ENCODE measurements at places on chromosomes 1 and 21.
A peak's percentile ranks its signal among the peaks of the same experiment; 100 is the strongest.

DNA sequence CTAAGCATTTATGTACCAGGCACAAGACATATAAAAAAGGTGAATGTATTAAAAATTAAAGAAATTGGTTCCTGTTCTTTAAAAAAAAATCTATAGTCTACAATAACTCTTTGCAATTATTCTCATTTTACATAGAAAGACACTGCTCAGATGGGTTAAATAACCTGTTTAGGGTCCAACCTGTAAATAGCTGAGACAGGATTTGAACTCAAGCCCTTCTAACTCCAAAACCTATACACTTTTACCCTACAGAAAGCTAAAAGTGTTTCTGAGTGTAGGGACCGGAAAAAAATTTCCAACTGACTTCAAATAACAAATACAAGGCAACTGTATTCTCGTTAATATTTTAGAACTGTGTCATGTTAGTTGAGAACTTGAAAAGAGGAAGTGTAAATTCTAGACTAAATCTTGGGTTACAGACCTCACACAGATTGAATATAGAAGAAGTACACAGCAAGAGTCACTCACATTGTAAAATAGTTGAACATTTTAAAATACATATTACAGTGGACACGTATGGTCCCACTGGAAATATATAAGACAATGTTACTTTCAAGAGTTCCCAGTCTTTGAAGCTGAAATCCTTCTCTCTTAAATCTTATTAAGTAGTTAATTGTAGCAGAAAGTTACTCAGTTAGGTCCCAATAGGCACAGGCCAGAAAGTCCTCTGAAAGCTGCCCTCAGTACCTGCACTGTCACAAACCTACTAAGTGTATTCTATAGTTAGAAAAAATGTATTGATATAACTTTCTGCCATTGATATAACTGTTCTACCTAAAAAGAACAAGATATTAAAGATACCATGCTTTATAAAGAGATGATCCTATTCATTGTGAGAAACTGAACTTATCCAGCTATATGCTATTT is 7.3 kb downstream of the EDEM3 start:
- no peaks in the 10 kb centered on the region for H3K27me3 ChIP-seq
- no peak overlapping the region for H3K27ac ChIP-seq
- no peak for DNase-seq
- peaks cover 69% of the 10 kb centered on the region for H3K4me1 ChIP-seq

- no peak overlapping the region for H3K4me3 ChIP-seq
- no peak for DNase-seq
- no peak overlapping the region for H3K27ac ChIP-seq
- peaks cover 2% of the 10 kb centered on the region for H3K27me3 ChIP-seq
- no peaks in the 10 kb centered on the region for H3K36me3 ChIP-seq
- H3K4me1 ChIP-seq, result peaks cover 2% of the 10 kb centered on the region
Measured at GRCh38 chr21:39087238-39088030, 95.8 kb downstream of the PSMG1 start.

- DNase-seq, result no peak
- H3K27me3 ChIP-seq, result peaks cover 89% of the 10 kb centered on the region
- H3K36me3 ChIP-seq, result no peaks in the 10 kb centered on the region
Measured at GRCh38 chr1:156422602-156423091, 53.6 kb downstream of the RHBG start.

- peaks cover 36% of the 10 kb centered on the region for H3K27me3 ChIP-seq
Measured at GRCh38 chr1:152899027-152899426, 9.3 kb upstream of the IVL start.

DNA sequence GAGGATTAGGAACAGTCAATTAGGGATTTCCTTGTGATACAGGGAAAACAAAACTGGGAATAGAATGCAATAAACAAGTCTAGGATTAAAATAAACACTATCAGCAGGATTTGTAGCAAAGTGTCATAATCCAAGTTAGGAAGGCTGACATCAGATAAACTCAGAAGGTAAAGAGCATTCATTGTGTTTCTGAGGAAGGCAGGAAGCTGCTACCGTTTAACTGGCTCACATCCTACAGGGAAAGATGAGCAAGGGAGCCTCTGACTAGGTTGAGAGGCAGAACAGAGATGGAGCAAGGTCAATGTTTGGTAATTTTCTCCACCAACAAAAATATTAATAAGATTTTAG is 124.7 kb downstream of the POU2F1 start:
- H3K36me3 ChIP-seq, result no peaks in the 10 kb centered on the region
- no peak overlapping the region for H3K4me3 ChIP-seq
- H3K4me1 ChIP-seq, result peaks cover 9% of the 10 kb centered on the region

- H3K27ac ChIP-seq, result no peak overlapping the region
- H3K4me3 ChIP-seq, result no peak overlapping the region
- H3K27me3 ChIP-seq, result peaks cover 7% of the 10 kb centered on the region
- no peaks in the 10 kb centered on the region for H3K36me3 ChIP-seq
Measured at GRCh38 chr1:68145418-68146126, 86.8 kb downstream of the WLS start.

GRCh38 chr1:39354572-39354971 is 136.9 kb upstream of the BMP8A start:
- no peak overlapping the region for H3K4me3 ChIP-seq
- H3K36me3 ChIP-seq, result peaks cover 38% of the 10 kb centered on the region
- H3K27ac ChIP-seq, result no peak overlapping the region
- no peak for DNase-seq

GRCh38 chr21:45192332-45192731 is 95.4 kb downstream of the POFUT2 start:
- H3K4me1 ChIP-seq, result no peaks in the 10 kb centered on the region
- peaks cover 70% of the 10 kb centered on the region for H3K36me3 ChIP-seq
- no peak overlapping the region for H3K27ac ChIP-seq
- DNase-seq, result no peak

DNA sequence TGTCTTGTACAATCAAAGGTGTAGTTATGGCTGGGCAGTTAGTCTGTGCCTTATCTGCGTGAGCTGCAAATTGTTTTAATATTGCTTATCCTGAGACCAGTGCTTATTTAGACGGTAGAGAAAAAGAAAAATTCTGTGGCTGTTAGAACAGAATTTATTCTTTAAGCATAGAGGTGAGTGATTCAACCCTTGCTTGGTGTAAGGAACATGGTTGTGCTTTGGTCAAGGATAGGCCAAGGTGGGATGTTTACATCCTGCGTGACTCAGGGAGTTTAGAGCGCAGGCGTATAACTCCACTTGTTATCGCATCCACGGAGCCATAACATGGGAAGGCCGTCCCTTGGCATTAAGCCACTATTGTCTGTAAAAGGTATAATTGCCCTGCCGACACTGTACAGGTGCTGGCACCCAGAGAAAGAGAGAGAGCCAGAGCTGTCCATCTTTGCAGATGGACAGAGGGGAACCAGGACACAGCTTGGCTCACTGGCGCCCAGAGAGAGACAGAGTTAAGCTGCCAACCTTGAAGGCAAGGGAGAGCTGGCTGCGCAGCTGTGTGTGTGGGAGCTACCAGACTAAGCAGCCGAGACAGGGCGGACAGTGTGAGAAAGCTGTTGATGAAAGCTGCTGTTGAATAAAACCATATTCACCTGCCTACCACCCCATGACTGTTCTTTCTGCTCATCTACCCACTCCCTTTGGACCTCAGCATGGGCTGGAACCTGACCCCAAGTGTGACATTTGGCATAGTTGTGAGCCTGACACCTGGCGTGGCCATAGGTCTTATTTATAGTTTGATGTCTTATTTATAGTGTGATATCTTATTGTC is 200.4 kb downstream of the DYRK1A start:
- no peak overlapping the region for H3K27ac ChIP-seq
- no peaks in the 10 kb centered on the region for H3K27me3 ChIP-seq
- no peak overlapping the region for H3K4me3 ChIP-seq
- no peaks in the 10 kb centered on the region for H3K36me3 ChIP-seq
- peaks cover 30% of the 10 kb centered on the region for H3K4me1 ChIP-seq

- no peak for DNase-seq
- no peak overlapping the region for H3K27ac ChIP-seq
- H3K27me3 ChIP-seq, result peaks cover 31% of the 10 kb centered on the region
- H3K4me1 ChIP-seq, result no peaks in the 10 kb centered on the region
Measured at GRCh38 chr1:225678545-225678944, 25.6 kb upstream of the ENAH start.

- no peak overlapping the region for H3K27ac ChIP-seq
- H3K36me3 ChIP-seq, result peaks cover 26% of the 10 kb centered on the region
- no peak overlapping the region for H3K4me3 ChIP-seq
- H3K4me1 ChIP-seq, result peaks cover 15% of the 10 kb centered on the region
Measured at GRCh38 chr1:50846224-50846839, 113.7 kb downstream of the FAF1 start.

DNA sequence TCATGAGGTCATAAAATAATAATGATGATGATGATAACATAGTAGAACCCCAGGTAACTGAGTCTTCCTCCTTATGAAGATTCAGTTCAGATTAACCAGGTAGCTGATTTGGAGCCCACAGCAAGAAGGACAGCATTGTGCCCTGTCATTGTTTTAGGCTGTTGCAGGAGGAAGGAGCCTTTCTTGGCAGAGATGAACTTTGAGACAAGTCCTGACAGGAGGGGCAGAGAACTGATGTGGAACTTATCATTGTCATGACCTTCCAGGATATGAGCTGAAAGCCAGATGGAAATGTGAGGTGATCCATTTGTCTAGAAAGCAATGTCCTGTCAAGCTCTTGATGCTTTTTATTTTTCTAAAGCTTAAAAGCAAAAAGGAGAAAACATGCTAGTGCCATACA is 132.6 kb upstream of the COA6 start:
- no peak overlapping the region for H3K27ac ChIP-seq
- no peak overlapping the region for H3K4me3 ChIP-seq
- DNase-seq, result no peak
- H3K36me3 ChIP-seq, result no peaks in the 10 kb centered on the region

DNA sequence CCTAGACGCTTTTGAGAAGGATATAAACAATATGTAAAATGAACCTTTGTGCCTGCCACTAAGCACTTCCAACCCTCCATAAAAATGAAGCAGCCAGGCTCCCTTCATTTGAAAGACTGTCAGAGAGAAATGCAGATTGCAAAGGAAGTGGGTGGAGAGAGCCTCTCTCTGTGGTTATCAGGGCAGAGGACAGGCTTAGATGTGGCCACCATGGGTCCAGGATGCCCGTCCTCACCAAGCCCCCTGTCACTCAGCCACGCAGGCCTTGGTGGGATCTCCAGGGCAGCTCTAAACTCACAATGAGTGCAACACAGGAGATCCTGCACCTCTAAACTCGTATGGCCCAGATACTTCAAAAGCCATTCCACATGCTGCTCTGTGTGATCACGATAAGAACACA is 37.9 kb downstream of the TMPRSS2 start:
- no peaks in the 10 kb centered on the region for H3K36me3 ChIP-seq
- DNase-seq, result no peak
- no peak overlapping the region for H3K27ac ChIP-seq
- H3K27me3 ChIP-seq, result peaks cover 8% of the 10 kb centered on the region
- H3K4me1 ChIP-seq, result no peaks in the 10 kb centered on the region

GRCh38 chr1:24503059-24503751 is 569 bp downstream of the RCAN3 start:
- H3K4me1 ChIP-seq, result peaks cover 80% of the 10 kb centered on the region
- peak; percentile 37 for DNase-seq
- H3K36me3 ChIP-seq, result peaks cover 19% of the 10 kb centered on the region

DNA sequence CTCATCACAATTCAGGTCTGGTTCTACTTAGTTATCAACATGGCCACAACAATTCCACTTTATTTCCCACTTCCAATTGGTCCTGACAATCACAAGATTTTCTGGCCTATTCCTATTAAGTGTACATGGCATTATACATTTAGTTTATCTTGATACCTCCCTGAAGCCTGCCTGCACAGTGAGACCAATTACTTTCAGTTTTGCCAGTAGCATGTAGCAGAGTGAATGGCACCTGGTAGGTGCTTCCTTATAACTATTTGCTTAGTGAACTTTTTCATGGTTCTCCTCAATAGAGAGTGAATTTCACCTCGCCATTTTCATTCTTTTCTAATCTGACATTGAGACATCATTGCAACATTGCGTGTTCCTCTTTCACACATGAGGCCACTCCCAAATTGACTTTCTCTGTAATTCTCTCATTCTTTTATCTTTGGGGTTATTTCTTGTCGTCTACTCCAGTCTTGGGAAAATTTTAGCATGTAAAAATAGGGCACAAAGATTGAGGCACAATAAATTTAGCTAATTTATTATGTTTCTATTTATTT is 124.3 kb downstream of the DISC1 start:
- no peaks in the 10 kb centered on the region for H3K27me3 ChIP-seq
- H3K4me3 ChIP-seq, result no peak overlapping the region
- no peaks in the 10 kb centered on the region for H3K4me1 ChIP-seq
- peaks cover 35% of the 10 kb centered on the region for H3K36me3 ChIP-seq

DNA sequence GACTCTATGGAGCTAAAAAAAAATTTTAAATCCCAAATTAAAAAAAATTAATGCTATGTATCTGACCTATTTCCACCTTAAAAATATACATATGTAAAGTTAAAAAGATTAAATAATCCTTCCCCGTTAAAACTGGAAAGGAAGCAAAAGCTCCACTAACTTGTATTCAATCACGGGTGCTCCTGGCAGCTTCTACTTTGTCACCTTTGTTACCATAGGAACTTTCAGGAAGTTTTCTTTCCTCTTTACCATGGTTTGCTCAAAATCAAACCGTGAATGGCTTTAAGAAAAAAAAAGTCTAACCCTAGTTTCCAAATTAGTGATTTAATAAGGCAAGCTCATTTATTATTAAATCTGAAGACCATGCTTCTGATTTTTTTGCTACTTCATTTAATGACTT is 3.5 kb downstream of the GPATCH2 start:
- no peak overlapping the region for H3K4me3 ChIP-seq
- H3K36me3 ChIP-seq, result peaks cover 3% of the 10 kb centered on the region
- H3K4me1 ChIP-seq, result peaks cover 63% of the 10 kb centered on the region
- no peaks in the 10 kb centered on the region for H3K27me3 ChIP-seq

DNA sequence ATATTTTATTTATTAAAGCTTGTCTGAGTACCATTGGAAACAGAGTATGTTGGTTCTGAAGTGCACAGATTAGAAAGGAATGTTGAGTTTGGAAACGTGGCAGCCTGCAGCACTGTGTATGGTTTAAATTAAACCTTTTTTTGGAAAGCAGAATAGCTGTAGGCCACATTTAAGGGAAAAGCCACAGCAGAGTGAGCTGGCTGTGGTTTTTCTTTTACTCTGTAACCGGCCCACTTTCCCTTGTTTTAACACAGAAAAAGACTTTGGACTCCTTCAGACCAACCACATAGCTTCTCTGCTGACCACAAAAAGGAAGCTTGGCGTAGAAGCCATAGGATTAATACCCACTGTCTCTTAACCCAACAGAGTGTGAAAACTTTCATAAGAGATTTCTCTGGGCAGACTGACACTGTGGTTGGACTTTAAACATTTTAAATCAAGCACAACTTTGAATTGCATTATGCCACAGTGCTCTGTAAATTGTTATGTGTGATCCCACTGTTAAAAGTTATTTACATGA is 75.2 kb downstream of the NFIA start:
- no peaks in the 10 kb centered on the region for H3K36me3 ChIP-seq
- H3K4me1 ChIP-seq, result peaks cover 26% of the 10 kb centered on the region
- H3K27me3 ChIP-seq, result no peaks in the 10 kb centered on the region
- no peak overlapping the region for H3K4me3 ChIP-seq
- no peak overlapping the region for H3K27ac ChIP-seq

GRCh38 chr1:102045752-102046151 is 49.0 kb upstream of the OLFM3 start:
- H3K4me1 ChIP-seq, result no peaks in the 10 kb centered on the region
- no peak overlapping the region for H3K4me3 ChIP-seq
- H3K27me3 ChIP-seq, result no peaks in the 10 kb centered on the region
- DNase-seq, result no peak

GRCh38 chr1:161364332-161364731 is 3.3 kb downstream of the CFAP126 start:
- no peak for DNase-seq
- H3K27me3 ChIP-seq, result no peaks in the 10 kb centered on the region

- peaks cover 3% of the 10 kb centered on the region for H3K36me3 ChIP-seq
- H3K4me3 ChIP-seq, result no peak overlapping the region
- H3K27me3 ChIP-seq, result no peaks in the 10 kb centered on the region
- H3K27ac ChIP-seq, result no peak overlapping the region
Measured at GRCh38 chr1:169161496-169162194, 55.2 kb downstream of the ATP1B1 start.

Data from activated naive CD8-positive, alpha-beta T cell treated with anti-CD3 and anti-CD28 coated beads, Interleukin-2, amount 50 U/mL, for 24 hours (primary cell).